ENCODE measurements at places on chromosomes 4 and X.

- DNase-seq = no peak
Observed at GRCh38 chr4:175509320-175509719, 302.7 kb downstream of the GPM6A start.

DNA sequence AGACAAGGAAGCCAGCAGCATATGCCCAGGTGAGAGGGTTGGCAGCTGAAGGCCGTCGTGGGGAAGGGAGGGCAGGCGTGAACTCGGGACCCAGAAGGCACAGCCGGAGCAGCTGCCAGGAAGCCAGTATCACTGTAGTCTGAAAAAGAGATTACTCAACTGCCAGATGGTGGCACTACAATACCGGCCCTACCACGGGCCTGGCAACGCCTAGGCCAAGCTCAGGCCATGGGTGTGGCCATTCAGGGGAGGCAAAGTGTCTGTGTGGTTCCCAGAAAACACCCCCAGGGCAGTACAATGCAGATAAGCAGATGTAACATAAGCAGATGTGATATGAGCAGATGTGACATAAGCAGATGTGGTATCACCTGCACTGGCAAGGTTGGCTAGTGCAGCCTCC, 236.0 kb downstream of the AFAP1 start:
- no peak for DNase-seq

- no peak for DNase-seq
Observed at GRCh38 chr4:174404677-174405076, 117.6 kb downstream of the HPGD start.

DNA sequence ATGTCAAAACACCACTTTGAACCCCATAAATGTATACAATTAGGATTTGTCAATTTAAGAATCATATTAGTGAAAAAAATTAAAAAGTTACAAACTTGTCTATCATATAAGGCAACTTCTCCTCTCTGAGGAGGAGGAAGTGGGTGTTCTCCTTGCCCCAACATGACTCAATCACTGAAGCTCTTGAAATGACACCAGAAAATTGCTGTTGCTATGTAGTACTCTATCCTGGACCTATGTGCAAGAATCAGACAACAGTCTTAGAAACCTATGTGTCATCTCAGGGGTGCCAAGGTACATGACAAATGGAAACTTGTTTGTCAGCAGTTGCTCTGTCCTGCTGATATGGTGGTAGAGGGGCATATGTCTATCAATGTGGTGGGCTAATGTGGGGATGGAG, 47.7 kb downstream of the HMGB3 start:
- no peak for DNase-seq

GRCh38 chr4:165986956-165987698, 114.1 kb downstream of the TLL1 start:
- no peak for DNase-seq

- no peak for DNase-seq
Observed at GRCh38 chr4:5444918-5445517, 263.3 kb downstream of the EVC2 start.

DNA sequence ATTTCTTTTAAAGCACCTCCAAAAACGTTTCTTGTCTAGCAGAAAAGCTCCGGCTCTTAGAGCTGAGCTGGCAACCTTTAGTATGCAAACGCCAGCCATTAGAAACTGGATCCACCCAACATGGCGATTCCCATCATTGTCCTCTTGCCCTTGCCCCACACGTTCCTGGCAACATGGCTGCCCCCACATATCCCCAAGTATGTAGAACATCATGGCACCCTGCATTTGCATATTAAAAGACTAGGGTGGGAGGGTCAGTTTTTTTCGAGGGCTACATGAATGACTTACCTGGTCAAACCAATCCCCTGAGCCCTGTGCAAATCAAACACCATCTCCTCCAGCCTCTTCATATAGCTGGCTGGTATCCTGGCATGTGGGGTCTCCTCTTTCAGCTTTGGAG, 82.2 kb upstream of the HELT start:
- DNase-seq = no peak

GRCh38 chr4:161988946-161989345, 174.9 kb downstream of the FSTL5 start:
- no peak for DNase-seq

All from renal cortical epithelial cell (primary cell).